ENCODE measurements at places on chromosomes 1 and 21.

DNA sequence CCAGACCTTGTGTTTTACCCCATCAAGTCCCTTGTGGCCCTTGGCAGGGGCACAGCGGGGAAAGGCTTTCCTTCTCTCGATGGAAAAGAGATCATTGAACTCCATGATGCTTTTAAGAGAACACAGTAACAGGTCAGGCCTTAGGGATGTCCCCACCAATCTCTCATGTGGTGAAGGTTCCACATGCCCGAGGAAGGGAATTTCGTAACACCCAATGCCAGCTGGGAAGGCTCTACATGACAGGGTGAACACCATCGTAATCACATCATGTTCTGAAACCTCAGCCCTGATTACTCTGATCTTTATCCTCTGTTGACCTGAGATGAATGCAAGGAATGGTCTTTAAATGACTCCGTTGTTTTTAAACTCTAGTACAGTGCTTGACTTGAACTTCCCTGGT is 105.5 kb upstream of the SPAG17 start:
- no peak for DNase-seq

DNA sequence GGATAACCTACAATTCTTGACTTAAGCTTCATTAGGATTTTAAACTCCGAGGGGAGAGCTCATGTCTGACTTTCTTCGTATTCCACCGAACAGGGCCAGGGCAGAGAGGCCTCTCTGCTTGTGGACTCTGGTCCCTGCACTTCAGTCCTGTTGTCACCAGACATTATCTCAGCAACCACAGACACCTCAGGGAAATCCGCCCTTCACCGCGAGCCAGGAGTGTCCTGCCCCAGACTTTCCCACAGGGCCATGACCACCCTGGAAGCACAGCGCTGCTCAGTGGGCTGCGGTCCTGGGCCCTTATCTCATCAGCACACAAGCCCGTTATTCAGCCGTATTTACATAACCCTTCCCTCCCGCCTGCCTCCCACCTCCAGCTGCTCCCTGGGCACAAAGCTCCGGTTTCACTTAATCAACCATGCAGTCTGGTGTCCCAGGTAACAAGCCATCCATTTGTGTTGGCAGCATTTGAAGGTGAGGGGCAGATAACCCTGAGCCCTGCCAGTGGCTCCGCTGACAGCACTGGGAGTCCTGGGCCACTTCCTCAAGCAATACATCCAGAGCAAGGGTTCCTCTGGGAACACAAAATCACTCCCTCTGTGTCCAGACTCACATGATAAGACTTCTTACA is 122.8 kb upstream of the RAB4A start:
- peak; percentile 93 for DNase-seq

DNA sequence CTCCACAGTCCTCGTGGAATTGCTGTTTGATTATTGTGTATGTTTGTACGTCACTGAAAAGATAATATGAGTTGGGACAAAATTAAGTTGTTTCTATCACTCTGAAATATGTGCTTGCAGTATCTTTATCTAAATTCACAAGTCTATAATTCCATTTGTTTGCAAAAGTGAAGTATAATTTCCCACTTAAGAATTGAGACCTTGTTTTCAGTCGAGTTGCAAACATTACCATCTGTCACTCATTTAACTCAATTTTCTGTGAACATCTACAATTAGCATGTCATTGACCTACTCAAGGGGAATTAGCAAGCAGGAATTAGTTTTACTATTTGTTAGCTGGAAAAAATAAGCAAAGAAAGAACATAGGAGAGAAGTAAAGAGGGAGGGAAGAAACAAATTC is 195.8 kb downstream of the TPR start:
- no peak for DNase-seq

- DNase-seq, result no peak
These were observed 15.4 kb downstream of the TIE1 start for GRCh38 chr1:43315963-43316737.

DNA sequence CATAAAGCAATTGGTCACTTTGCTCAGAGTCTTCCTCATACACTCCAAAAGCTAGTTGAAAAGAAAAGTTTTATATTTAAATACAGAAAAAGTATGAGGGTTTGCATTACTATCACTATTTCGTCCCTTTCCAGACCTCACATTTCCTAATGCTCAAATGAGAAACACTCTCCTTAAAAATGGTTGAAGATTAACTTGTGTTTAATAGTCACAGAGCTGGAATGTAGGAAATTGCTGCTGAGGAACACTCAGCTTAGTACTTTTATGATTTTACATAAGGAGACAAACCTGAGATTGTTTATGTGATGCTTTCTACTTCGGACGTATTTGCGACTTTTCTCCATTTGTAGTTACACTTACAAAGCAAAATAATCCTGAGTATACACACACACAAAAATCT is 39.8 kb downstream of the MYSM1 start:
- no peak for DNase-seq

- peak; percentile 27 for DNase-seq
These were observed 33.4 kb downstream of the SH3BP5L start for GRCh38 chr1:248792342-248792741.

DNA sequence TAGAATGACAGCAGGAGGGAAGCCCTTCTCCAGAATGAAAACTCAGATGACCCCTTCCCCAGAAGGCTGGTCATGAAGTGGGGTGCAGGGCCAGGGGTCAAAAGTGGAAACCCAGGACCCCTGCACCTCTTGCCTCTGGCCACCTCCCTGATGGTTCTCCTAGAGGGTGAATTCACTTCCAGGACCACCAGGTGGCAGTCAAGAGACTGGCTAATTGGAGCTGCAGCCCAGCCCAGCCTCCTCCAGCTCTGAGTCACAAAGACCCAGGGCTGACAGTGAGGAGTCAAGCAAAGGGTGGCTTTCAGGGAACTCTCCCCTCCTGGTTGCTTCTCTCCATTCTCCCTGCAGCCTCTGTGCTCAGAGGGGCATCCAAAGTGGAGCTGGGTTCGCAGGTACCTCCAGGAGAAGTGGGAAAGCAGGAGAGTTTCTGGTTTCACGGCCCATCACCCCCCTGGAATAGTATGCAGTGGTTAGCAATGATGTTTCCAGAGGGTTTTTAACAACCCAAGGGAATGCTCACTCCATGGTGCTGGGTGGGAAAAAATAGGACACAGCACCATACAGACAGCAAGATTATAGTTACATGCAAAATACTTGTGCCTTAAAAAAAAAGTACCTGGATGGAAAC is 6.1 kb upstream of the EPHB2 start:
- peak; percentile 90 for DNase-seq

- DNase-seq, result no peak
These were observed 19.4 kb downstream of the URB2 start for GRCh38 chr1:229645324-229645993.

GRCh38 chr1:186662752-186663151 is 17.5 kb downstream of the PTGS2 start:
- DNase-seq, result no peak

DNA sequence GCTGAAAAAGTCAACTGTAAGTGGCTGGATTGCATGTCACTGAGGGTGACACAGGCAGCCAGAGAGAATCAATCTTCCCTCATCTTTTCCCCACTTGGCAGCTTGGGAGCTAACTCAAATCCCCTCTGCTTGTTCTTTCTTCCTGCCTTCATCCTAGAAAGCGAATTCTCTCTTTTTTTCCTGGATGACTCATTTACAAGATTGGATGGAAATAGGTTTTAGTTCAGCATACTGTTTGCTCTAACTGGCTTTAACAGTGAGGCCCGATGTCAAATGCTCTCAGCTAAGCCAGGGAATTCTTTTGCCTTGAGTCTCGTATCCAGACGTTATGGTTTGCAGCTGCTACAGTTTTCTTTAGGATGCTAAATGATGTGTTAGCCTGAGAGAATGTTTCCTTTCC is 72.7 kb downstream of the HUNK start:
- no peak for DNase-seq

- peak; percentile 10 for DNase-seq
These were observed 4.9 kb downstream of the SH3BGR start for GRCh38 chr21:39456665-39457064.

DNA sequence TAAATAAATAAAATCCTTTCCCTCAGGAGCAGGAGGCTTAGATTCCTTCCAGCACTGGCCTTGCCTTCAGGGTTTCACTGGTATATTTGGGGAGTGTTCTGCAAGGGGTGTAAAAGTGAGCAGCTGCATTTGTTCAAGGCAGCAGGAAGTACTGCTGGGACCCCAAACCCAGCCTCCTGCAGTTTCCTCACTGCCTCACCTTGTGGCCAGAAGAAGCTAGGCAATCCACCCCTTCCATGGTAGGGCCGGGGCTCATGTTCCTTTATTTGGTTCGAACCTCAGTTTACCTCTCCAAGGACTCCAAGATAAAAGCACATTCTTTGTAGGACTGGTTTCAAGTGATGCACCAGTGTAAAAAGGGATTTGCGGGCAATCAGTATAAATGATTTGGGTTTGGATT is 21.0 kb upstream of the CFAP126 start:
- DNase-seq, result peak; percentile 22

DNA sequence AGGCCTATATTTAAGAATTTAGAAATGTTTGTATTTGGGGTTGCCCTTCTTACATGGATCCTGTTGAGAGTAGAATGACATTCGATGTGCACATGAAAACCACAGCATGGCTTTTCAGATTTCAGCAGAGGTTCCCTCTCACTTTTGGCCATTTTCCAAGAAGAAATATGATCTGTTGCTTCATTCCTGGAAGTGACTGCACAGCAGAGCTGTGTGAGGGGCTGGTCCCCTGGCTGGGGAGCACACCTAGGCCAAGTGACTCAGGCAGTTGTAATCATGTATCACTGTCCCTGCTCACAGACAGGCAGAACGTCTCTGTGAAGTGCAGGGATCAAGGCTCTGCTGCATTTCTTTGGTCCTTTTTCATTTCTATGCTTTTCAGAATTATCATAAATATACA is 32.3 kb downstream of the AGT start:
- peak; percentile 41 for DNase-seq

- no peak for DNase-seq
These were observed 96.9 kb downstream of the KCNJ6 start for GRCh38 chr21:37819372-37819771.

DNA sequence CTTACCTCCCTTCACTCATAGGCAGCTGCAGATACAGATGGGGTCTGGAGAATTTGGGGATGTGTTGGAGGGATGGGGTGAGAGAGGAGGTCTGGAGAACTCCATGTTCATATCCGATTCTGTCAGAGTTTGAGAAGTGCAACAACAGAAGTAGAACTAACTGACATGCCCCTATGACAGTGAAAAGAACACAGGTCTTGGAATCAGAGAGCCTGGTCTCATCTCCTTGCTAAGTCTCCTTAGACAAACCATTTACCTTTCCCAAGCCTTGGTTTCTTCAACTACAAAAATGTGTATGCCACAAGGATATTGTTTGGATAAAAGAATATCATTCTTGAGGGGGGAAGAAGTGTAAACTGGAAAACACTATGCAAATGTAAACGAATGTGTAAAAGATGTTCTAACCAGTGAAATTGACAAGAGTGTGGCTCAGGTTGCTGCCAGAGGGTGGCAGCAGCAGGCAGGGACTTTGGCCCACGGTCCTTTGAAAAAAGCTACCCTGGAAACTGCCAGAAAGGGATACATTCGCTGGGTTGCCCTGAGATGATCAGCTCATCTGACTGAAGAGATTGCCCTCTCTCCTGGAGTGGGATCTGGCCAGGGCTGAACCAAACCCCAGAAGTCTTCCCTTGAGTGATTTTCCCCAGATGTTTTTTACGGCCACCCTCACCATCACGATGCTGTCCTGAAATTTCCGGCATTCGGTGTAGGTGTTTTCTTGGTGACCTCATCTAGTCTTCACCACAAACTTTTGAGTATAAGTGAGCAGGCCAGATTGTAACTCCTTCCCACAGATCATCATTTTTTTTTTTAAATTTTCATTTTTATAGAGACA is 17.0 kb upstream of the CD2 start:
- peak; percentile 87 for DNase-seq

DNA sequence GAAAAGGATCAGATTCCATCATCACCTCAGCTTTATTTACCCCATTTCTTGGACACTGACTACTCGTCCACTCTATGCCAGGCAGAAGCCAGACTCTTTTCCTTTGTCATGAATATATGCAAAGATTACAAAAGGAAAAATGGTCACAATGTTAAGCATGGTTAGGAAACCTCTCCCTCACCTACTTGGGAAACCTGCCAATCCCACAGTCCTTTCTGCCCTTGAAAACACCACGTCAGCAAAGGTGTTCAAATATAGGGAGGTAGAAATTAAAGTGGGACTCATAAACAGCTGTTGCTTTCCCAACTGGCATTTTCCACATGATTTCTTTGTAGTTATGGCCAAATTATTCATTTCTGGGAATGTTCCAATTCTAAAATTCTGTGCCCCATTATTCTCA is 16.2 kb upstream of the ATP13A2 start:
- DNase-seq, result no peak

GRCh38 chr1:173862769-173863223 is 5.0 kb downstream of the GAS5 start:
- DNase-seq, result peak; percentile 40

GRCh38 chr1:61101536-61101935 is 19.2 kb downstream of the NFIA start:
- no peak for DNase-seq

DNA sequence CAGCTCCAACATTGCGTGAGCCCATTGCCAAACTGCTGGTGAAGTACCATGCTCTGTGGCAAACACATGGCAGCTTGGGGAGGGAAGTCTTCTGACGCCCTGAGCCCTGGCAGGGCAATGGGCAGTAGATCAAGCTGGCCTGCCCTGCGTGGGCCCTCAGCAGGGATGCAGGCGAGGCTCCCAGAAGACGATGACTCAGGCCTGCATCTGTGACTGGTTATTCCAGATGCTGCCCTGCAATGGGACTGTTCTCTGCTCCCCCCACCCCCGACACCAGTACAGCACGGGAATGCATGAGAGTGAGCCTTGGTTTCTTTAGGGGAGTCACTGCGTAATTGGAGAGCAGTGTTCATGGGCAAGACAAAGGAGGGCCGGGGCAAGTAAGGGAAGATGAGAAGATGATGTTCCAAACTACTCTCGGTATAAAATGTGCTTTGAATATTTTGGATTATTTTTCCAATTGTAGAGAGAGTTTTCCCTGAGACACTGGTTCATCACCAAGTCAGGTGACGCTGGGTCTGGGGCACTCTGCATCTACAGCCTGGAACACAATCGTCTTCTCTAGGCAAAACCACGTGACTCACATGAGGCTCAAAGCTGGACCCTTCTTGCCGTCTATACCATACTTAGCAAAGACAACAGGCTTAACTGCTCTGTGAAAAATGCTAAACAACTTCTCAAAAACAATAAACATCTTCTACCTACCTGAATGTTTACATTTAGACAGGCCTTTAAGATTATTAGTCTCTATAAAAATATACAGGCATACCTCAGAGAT is 9.0 kb upstream of the C1orf198 start:
- no peak for DNase-seq

DNA sequence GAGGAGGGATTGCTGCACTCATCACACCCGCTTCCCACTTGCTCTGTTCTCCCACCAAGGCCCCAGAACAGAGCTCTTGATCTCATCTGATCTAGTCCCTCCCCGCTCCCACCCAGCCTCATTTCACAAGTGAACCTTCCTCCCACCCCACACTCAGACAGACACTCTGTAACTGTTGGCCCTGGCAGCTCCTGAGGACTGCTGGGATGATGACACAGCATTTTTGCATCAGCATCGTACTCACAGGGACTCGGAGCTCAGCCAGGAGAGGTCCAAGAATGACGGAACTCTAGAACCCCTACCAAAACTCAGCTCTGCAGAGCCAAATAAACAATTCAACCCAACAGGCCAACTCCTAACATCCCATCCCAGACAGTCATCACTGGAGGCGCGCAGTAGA is 11.2 kb upstream of the ZNF124 start:
- no peak for DNase-seq

GRCh38 chr21:41189150-41189745 is 21.3 kb downstream of the BACE2 start:
- peak; percentile 18 for DNase-seq

Data from hematopoietic multipotent progenitor cell treated with erythropoietin and hydrocortisone succinate and interleukin-3 and kit ligand, for 4 days (in vitro differentiated cells).